ENCODE measurements at places on chromosomes 2 and 18.

DNA sequence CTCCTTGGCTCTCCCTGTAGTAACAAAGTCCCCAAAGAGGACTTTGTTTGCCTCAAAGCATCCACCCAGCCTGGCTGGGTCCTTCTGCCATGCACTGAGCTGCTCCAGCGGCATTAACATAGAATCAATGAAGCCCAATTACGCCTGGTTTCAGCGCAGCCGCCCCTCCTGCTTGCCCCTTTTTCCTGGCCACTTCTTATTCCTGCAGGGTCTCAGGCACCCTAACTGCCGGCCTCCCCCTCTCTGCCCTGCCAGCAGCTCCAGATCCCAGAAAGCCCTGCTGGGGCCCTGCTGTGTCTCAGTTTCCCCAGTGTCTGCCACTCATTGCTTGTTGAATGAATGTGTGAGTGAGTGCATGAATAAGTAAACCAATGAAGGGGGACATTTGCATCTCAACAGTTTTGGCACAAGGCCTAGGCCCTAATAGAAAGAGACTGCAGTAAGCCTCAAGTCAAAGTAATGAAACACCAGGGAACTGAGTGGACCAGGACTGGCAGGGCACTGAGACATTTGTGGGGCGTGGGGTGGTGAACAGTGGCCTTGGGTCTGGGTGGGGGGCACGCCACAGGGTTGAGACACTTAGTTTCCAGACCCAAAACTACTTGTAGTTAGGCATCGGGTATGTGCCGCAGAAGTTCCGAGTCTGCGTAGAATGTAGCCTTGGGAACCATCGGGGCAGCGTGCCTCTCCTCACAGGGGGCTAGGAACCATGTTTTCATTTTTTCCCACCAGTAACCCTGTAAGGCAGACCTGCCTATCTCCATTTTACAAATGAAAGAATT lies 60.6 kb downstream of the SMAD7 start:
- no peak for DNase-seq

- DNase-seq = no peak
Measured at GRCh38 chr18:42977982-42978637, 137.4 kb downstream of the RIT2 start.

GRCh38 chr2:188444106-188444835 lies 152.6 kb downstream of the GULP1 start:
- no peak for DNase-seq

DNA sequence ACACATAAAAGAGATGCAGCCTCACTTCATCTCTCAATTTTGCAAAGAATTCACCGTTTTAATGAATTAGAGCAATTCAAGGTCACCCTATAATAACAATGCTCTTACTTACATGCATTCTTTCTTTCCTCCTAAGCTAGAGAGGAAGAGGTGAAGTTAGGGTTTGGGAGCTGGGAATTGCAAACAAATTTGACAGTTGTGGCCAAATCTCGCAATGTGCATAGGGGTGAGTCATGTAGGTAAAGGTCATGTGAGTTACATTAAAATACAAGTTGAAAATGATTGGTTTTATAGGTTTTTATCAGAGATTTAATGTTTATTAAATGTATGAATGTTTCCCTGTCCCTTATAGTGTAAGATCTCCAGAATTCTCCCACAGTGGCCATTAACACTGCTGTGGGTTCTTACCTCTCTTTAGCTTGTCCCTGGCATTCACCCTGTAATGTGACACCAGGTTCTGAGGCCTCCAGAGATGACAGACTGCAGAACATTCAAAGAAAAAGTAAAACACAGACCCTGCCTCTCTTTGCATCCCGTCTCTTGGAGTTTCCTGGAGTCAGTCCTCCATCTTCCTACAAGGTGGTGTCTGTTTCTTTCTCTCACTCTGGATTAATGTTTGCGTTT lies 53.7 kb upstream of the LGALSL start:
- DNase-seq = no peak

DNA sequence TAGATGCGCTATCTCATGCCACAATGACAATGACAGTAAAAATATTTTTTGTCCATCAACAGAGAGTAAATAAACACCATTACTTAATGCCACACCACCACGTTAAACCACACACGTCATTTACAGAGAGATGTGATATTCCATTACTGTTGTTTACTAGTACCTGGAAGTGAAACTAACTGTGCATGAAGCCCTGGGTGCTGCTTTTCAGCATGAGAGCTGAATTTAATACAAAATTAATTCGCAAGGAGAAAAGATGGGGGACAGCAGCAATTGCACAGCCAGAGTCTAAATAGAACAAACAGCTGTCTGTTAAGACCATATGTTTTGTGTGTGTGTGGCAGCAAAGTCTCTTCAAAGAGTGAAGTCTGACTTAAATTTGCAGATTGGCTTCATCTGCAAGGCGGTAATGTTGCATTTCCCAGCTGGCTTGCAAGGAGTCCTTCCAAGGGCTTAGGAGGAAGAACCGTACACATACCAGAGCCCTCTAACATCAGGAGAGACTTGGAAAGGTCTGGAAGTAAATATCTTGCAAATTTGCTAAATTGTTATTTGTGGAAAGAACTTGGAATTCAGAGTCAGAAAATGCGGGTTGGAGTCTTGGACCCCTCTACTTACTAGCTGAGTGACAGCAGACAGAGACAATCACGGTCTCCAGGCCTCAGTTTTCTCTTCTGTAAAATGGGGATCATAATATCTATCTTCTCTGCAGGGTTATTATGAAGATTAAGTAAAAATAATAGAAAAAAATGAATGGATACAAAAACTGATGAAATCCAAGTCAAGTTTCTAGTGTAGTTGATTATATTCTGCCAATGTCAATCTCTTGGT lies 127.6 kb downstream of the ALPK2 start:
- DNase-seq = no peak

GRCh38 chr2:130381145-130381544 lies 25.3 kb downstream of the PTPN18 start:
- no peak for DNase-seq

- no peak for DNase-seq
Measured at GRCh38 chr2:226898897-226899296, 63.0 kb downstream of the RHBDD1 start.

GRCh38 chr2:15425712-15426111 lies 135.4 kb downstream of the NBAS start:
- no peak for DNase-seq

GRCh38 chr2:154978244-154978643 lies 279.7 kb downstream of the KCNJ3 start:
- DNase-seq = no peak

DNA sequence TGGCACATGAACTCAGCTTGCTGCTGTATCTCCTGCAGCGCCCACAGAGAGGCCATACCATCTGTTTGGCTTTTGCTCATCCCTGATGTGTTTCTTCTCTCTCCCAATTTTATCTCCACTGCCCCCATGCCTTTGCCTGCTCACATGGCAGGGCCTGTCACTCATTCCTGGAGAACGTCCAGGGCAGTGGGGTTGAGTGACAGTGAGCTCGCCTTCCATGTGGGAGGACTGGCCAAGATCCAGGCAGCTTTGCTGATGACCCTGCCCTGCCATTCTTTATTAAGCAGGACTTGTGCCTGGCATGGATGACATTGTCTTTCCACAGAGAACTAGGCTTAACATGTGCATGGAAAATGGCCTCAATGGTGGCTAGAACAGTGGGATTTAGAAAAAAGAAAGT lies 230.5 kb upstream of the THSD7B start:
- no peak for DNase-seq

DNA sequence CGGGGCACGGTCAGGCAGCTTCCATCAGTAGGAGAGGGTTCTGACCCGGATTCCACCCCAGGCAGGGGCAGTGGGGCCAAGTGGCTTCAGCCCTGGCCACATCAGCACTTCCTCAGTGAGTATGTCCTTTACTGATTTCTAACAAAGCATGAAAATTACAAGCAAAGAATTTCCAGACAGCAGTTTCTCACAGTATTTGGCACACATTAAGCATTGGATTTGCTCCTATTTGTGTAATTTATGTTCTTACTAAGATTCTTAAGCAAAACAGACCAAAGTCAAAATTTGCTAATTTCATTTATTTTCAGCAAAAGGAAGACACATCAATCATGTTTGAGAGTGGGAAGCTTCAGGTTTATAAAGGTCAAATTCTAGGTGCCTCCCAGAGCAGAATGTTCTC lies 73.3 kb upstream of the NFATC1 start:
- DNase-seq = no peak

DNA sequence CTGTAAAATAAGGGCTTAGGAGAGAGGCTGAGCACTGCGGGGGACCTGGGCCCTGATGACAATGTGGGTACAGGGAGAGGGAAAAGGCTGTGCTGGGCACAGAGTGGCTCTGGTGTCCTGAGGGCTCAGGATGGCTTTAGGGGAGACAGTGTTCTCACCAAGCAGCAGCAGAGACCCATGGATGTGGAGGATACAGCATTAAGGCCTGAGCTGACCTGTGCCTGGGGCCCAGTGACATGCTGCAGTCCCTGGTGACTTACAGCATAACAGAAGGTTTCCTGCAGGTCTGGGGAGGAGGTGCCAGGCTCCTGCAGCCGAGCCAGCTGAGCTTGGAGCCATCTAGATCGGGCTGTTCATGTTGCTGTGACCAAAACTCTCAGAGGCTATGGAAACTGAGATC lies 191.3 kb upstream of the SMAD2 start:
- no peak for DNase-seq

- no peak for DNase-seq
Measured at GRCh38 chr2:7906431-7906830, 775.4 kb upstream of the ID2 start.

- no peak for DNase-seq
Measured at GRCh38 chr2:45728458-45728942, 77.0 kb downstream of the PRKCE start.

DNA sequence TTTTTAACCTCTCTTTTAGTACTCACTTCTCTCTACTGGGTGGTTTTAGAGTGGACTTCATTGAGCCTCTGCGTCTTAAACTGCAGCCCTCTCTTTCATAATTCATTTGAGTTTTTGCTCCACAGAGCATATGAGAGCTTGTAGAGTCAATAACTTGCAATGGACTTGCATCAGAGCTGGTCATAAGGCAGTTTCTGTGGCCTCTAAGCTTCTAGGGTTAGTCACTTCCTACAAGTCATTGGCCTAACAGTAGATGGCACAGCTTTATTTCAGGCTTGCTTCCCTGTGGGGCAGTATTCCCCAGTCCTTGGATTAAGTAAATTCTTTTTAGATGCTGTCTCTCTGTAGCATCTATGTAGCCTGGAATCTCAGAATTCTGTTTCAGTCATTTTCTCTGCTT lies 1435.7 kb downstream of the LRP1B start:
- DNase-seq = no peak

DNA sequence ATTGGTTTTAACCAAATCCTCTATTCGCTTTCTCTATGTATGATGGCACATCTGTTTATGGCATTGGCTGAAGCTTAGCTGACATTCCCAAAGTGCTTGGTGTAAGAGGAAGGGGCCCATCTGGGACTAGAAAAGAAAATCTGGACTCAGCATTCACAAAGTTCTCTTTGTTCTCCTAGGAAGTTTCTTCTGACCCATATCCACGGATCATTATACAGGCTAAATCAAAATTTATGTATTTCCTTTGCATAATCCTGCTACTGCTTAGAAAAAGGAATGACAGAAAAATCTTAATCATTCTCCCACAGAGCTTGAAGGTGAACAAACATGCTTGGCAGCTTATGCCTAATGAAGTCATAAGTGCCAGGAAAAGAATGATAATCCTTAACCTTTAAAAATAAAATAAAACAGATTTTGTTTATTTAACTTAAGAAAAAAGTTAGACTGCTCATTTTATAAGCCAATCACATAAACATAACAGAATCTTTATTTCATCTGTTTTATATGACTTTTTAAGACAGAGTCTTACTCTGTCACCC lies 88.4 kb downstream of the NYAP2 start:
- no peak for DNase-seq

DNA sequence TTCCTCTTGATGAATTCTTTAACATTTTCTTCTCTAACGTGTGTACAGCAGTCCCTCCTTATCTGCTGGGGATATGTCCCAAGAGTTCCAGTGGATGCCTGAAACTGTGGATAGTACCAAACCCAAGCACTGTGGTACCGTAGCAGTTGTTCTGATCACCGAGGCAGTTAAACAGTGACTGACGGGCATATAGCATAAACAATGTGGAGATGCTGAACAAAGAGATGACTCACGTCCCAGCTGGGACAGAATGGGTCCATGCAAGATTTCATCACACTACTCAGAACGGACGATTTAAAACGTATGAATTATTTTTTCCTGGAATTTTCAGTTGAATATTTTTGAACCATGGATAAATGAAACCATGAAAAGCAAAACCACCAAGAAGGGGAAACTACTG lies 54.5 kb upstream of the SPAG16 start:
- DNase-seq = no peak

- DNase-seq = no peak
Measured at GRCh38 chr2:112634874-112635157, 10.9 kb upstream of the SLC20A1 start.

DNA sequence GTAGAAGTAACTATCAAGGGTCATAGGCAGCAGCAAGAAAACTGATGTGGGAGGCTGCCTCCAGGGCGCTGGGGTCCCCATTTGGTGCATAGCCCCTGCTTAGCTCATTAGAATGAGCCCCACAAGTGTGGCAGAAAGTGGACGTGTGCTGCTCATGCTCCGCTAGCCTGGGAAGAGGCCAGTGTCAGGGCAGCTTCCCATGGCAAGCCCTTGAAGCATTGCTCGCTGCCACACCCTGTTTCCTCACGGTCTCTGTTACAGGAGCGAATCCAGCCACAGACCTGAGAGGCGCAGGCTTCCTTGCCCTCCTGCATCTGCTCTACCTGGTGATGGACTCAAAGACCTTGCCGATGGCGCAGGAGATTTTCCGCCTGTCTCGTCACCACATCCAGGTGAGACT lies 22.5 kb downstream of the ELMOD3 start:
- DNase-seq = no peak

DNA sequence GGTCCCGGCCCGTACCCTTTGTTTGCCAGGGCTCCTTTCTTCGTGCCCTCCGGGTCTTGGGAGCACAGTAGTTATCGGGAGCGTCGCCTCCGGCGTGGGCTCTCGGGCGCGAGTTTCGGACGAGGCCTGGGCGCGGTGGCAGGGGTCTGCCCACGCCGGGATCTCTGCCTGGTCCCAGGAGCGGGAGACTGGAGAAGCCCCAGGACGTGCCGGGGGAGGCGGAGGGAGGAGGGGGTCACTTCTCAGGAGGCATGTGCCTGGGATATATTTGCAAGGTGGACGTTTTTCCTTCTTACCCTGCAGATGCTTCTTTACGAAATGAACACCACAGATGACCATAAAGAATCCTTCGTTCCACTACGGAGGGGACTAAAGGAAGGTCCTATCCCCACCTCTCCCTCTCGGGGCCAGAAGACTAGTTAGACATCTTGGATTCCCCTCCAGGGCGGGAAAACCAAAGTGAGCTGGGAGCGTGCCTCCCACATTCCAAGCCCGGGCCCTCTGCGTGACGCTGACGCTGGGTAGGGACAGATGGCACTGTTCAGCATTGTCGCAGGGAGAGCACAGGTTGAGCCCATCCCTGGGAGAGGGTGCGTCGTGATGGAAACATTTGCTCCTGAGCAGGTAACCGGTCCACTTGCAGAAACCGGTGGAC lies 483 bp upstream of the FHL2 start:
- DNase-seq = no peak

GRCh38 chr18:572831-573289 lies 7.3 kb upstream of the CETN1 start:
- no peak for DNase-seq
